ENCODE measurements at places on chromosomes 7 and 10.

DNA sequence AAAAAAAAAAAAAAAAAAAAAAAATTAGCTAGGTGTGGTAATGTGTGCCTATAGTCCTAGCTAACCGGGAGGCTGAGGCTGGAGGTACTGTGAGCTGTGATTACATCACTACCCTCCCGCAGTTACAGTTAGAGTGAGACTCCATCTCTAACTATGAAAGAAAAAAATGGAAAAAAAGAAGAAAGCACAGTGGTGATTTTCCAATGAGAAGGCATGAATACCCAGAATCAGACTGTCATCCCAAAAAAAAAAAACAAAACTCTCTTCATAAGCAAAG is 269.9 kb upstream of the MKLN1 start:
- no peak for DNase-seq

DNA sequence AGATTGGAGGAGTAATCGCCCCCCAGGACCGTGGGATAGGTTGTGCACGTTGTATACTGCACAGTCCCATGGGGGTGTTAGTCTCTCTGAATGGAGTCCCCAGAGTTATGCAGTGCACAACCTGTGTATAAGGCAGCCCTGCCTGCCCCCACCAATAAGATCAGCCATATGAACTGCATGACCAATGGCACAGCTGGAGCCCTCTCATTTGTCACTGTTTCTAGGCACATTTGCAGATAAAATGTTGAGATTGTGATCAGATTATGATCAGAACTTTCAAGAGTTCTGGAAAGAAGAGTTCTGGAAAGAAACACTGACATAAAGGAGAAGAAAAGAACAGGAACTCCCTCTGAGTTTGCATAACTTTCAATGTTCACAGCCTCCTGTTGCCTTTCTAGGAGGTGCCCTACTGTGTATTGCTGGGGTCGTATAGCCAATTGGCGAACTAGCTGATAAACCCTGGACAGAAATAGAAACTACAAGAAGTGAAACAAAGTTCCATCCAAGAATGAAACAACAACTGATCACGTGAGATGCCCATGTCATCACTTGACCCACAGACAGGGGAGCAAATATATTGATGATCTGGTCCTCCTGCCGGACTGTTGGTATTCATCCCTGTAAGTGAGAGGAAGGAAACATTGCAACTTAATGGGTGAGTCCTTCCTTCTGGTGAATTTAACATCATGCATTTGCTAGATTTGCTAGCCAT is 49.6 kb upstream of the TOMM7 start:
- DNase-seq = peak; percentile 34

DNA sequence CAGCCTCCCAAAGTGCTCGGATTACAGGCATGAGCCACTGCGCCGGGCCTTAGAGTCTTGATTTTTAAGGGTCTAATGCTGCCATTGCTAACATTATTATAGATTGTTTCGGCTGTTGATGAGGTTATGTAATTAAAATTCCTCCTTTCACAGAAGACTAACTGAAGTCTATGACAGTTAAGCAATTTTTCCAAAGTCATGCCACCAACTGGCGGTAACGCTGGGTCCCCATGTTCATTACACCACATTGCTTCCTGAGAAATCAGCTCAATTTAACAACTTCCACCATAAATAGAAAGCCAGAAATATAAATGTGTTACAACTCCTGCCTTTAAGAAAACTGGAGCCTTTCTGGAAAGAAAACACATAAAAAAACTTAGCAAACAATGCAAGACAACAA is 3.5 kb downstream of the ERLIN1 start:
- DNase-seq = peak; percentile 89

- no peak for DNase-seq
Measured at GRCh38 chr7:15604166-15604565, 42.4 kb upstream of the AGMO start.

GRCh38 chr7:149864751-149865150 is 9.0 kb upstream of the ATP6V0E2 start:
- no peak for DNase-seq

DNA sequence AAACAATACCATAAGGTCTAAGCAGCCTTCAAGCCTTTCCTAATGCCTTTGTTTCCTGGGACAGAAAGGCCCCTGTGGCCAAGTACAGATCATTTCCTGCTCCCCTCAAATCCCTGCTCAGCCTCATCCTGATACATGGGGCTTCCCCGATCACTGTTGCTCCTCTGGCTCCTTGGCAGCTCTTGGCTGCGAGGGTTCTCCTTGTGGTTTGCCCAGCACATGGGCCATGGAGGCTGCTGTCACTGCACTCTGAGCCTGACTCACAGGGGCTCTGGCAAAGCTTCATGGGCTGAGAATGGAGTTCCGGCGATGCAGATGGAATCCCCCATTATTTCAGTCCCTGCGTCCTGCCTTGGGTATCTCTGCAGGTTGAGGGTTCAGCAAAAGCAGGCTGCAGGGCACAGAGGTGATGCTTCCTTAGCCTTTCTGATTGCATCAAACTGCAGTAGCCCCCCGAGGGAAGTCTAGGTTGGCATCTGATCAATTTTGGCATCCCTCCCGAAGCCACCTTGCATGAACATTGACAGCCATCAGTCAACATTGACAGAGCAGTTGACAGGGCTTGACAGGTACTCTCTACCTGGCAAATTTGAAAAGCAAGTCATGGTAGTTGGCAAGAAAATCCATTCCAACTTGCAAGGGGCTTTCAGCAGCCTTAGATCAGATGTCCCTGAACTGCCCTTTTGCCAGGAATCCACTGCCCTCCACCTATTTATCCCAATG is 168.6 kb downstream of the GFRA1 start:
- no peak for DNase-seq

DNA sequence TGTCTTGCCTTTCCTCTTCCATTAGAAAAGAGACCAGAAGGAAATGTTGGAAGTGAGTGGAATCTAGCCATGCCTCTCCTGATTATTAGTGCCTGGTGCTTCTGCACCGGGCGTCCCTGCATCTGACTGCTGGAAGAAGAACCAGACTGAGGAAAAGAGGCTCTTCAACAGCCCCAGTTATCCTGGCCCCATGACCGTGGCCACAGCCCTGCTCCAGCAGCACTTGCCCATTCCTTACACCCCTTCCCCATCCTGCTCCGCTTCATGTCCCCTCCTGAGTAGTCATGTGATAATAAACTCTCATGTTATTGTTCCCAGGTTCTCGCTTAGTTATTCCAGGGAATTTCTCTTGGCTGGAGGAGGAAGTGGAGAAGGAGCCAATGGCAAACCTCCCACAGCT is 4.2 kb downstream of the TMEM176A start:
- DNase-seq = no peak

- DNase-seq = no peak
Measured at GRCh38 chr10:118737603-118738302, 17.0 kb downstream of the CACUL1 start.

DNA sequence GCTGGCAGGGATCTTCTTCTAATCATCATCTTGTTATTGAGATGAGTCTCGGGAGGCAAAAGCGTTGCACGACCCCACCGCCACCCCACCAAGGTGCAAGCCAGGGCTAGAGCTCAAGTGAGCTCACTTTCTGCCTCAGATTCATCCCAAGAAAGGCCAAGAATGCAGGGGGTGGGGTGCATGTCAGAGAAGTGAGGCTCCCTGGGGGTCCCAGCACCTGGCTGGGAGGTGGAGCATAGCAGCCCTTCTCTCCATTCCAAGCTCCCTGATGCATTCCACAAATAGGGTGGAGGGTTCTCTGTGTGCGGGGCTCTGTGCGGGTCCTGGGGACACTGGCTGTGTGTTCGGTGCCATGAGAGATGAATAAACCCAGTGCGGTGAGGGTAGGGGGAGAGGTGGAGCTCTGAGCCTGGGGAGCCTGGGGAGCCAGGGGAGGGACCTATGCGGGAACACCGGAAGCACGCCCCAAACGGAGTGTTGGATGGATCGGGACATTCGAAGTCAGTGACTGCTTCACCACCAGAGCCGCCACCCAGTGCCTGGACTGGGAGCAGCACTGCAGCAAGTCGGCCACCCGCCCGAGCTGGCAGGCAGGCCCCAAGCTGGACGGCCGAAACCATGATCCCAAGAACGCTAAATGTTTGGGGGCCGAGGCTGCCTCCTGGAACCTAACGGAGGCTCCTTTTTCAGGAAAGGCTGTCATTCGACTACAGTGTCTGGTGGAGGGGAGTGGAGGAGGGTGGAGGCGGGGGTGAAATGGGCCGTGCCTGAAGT is 17.9 kb upstream of the HMX3 start:
- DNase-seq = no peak

DNA sequence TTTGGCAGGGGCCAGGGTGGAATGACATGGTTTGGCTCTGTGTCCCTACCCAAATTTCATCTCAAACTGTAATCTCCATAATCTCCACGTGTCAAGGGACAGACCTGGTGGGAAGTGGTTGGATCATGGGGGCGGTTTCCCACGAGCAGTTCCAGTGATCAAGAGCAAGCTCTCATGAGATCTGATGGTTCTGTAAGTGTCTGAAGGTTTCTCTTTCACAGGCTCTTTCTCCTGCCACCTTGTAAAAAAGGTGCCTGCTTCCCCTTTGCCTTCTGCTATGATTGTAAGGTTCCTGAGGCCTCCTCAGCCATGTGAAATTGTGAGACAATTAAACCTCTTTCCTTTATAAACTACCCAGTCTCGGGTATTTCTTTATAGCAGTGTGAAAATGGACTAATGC is 188.3 kb downstream of the CHCHD3 start:
- DNase-seq = no peak

GRCh38 chr7:15123901-15124300 is 221.3 kb upstream of the DGKB start:
- DNase-seq = no peak
